Cortex of kidney (tissue), 1 donor: ENCODE measurements at places on chromosomes 2 and 18.

DNA sequence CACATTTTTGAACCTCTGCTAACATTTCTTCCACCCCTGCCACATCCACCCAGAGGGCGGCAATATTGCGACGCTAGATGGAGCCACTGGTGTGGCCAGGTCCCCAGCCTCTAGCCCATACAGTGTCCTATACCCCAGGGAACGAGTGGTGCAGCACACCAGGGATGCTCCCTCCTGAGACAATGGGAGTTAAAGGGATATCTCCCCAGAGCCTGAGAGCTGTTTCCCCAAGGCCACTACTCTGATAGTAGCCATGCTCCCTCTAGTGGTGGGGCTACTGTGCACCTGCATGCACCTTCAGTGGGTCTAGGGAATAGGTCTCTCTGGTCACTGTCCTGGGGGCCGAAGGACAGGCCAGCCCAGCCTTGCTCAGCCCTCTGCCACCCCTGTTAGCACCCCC, 336.4 kb upstream of the FSHR start:
- no peak for DNase-seq

DNA sequence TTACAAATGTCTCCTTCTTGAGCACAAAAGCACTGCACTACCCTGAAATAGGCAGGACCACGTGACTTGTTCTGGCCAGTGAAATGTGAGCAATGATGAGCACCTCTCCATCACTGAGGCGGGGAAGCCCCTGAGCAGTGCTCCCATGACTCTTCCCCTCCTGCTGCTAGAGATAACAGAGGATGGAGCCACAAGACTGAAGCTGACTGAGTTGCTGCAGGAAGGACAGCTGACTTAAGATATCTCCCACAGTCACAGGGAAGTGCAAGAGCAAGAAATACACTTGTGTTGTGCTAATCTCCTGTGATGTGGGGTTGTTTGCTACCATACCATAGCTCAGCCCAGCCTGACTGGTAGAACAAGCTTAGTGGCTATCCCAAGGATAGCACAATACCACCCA, 38.7 kb downstream of the STK39 start:
- DNase-seq: no peak

DNA sequence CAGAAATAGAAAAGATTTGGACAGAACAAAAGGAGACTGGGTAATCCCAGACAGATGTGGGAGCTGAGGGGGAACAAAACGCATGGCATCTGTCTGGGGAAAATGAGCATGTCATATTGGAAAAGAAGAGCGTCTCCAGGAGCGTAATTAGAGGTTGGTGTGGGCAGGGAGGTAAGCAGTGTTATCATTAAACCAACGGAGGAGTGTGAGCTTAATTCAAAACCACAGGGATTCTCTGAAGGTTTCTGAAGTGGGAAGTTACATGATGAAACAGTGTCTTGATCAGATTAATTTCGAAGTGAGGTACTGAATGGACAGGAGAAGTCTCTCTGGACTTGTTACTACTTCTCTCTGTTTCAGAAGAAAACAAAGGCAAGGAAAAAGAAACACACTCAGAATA, 53.3 kb downstream of the DTNB start:
- no peak for DNase-seq

- no peak for DNase-seq
Observed at GRCh38 chr2:8076448-8077342, 605.2 kb upstream of the ID2 start.

- DNase-seq: no peak
Observed at GRCh38 chr2:105254531-105255210, 13.1 kb downstream of the GPR45 start.

DNA sequence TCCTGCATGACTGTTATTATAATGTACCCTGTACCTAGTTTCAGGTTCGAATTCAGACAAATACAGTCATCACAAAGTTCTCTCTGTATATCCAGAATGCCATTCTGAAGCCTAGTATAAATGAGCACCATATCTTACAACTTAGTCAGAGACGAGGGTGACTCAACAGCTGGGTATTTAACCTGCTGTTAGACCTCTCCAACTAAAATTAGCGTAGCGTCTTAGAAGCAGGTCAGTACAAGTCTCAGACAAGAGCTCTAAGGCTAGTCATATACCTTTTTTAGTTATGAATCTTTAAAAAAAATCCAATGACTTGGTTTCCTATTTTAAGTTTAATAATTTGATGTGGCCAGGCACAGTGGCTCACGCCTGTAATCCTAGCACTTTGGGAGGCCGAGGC, 74.1 kb downstream of the CABYR start:
- DNase-seq: no peak

GRCh38 chr2:217650716-217651360, 352.0 kb downstream of the TNS1 start:
- DNase-seq: no peak

DNA sequence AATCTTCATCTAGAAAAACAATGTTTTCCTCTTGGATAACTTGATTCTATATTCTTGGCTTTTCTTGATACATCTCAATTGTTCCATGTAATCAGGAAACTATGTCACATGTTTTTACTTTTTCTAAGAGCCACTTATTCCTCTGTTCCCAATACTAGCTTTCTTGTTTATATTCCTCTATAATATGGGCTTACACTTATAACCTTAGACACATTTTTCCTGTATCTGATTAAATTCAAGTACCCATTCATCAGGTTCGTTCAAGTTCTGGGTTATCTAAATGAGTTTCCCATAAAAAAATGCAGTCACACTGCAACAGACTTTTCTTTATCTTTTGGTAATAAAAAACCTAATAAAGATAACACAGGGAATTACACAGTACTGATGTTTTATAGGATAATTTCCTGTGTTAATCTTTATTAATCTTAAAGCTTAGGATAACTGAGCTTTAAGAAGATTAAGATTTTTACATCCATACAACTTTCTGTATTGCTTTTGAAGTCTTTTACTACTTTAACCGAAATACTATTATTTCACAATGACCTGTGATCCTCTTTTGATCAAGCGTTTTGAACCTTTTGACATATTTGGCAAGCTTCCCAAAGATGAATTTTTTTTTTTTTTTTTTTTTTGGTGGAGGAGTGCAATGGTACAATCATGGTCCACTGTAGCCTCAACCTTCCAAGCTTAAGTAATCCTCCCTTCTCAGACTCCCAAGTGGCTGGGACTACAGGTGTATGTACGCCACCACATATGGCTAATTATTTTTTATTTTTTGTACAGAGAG, 44.3 kb upstream of the C2orf66 start:
- DNase-seq: no peak

- no peak for DNase-seq
Observed at GRCh38 chr18:11091746-11092145, 57.6 kb downstream of the PIEZO2 start.

- DNase-seq: no peak
Observed at GRCh38 chr2:34912084-34912483, 1313.0 kb upstream of the FAM98A start.

DNA sequence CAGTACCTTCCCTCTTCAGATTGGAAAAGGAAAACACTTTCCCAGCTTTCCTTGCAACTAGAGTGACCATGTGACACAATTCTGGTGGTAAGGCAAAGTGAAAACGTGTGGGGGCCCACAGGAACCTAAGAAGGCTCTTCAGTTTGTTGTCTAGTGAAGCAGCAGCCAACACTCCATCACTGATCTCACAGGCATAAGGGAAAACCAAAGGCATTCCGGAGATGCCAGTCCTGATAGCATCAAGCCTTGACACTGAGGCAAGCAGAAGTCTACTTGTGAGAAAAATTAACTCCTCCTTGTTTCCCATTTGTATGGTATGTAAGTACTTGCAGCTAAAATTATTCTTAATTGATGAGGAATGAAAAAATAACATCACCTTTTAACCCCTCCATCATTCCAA, 88.3 kb downstream of the ETAA1 start:
- DNase-seq: no peak

DNA sequence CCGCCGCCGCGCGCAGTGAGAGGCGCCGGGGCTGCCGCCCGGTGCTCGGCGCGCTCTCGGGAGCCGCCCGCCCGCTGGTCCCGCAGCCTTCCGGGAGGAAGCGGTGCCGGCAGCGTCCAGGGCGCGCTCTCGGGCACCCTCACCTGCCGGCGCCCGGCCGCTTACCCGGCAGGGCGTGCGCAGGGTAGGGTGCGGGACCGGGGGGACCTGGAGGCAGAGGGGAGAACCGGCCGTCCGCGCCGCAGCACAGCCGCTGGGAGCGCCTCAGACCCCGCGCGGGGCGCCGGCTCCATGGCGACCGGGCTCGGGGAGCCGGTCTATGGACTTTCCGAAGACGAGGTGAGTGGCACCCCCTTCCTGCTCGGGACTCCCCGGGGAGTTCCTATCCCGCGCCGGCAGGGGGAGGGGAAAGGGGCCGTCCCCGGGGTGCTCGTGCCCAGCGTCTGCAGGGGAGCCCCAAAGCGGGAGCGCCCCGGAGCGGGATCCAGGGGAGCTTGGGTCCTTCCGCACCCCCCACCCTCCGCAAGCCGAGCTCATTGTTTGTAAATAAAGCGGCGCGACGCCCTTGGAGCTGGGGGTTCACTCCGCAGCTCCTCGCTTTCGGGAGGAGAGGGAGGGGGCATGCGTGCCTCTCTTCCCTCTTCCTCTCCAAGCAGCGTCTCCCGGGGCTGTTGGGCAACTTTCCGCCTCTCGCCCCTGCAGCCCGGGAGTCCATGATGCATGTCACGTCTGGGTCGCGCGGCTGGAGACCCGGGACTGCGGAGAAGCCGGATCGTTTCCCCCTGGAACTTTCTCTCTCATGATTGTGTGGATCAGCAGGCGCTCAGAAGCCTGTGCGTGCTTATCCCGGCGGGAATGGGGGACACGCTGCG, 580 bp downstream of the NEDD4L start:
- no peak for DNase-seq

DNA sequence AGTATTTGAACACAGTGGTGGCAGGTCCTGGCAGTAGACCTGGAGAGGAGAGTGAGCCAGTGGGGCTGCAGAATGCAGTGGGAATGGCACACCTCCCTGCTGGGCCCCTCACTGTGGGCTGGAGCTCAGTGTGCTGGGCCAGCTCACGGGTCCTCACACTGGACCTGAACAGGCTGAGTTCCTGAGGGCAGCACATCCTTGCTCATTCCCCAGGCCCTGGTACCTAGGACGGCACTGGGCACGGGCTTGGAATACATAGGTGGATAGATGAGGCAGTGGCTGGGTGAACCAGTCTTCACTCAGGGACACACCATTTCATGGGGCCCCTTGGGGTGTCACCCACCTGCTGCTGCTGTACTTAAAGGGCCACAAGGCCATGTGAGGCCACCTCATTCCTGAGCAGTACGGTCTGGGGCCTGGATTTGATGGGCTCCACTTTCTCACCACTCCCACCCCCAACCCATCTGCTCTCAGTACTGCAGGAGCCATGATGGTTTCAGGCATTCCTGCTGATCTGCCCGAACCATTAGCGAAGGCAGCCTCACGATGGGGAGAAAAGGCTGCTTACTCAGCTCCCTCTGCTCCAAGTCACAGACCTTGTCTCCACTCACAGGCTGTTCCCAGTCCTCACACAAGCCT, 4.2 kb downstream of the TMEM177 start:
- DNase-seq: no peak
